ENCODE measurements at places on chromosomes 12 and 14.

DNA sequence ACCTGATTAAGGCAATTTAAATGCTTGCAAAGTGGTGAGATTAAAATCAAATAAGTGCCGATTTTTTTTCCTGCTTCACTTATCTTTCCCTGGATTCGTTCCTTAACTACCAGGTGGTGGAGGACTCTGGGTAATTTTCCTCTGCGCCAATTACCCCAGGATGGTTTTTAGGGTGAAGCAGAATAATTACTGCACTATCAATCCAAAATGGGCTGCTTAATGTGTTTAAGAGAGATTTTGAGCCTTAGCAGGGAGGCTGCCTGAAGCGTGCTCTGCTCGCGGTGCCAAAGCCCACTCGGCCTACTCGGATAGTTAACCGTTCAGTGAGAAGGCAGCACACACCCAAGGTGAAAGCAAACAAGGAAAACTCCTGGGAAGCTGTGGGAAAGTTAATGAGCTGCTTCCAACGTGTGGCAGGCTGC, 274.9 kb upstream of the LMO3 start:
- DNase-seq = no peak

DNA sequence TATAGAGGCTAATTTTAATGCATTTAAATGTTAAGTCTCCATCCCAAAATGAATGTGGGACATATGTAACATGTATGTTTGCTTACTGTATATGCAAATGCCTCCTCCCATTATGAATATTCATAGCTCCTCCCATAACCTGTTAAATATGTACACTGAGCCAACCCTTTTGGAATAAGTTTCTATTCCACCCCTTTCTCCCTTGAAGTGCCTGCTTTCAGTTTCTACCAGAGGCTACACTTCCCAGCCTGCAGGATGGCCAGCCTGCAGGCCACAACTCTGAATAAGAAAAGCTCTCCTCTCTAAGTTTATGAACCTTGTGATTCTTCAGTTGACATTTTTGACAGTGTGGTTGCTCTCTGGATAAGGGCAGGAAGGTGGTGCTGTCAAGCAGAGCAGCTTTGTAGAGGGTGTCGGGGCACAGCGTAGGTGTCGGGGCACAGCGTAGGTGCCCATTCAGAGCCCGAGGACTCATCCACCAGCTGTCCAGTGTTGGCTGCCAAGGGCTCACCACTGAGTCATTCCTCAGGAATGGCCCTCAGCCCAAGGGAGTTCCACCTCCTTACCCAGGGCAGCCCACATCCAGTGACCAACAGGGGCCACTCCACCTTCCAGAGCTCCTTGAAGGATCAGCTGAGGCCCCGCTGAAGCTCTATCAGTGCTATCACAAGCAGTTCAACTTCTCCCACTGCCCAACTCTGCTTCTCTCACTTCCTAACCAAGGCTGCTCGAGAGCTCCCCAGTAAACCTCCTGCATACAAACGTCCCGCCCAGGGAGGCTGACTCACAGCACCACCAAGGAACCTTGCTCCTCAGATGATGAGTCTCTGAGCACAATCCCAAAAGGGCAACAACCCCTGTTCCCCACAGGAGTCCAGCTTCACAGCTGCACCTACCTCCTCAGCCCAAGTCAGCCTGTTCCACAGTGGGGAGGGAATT, 31.4 kb downstream of the VWF start:
- DNase-seq = no peak

DNA sequence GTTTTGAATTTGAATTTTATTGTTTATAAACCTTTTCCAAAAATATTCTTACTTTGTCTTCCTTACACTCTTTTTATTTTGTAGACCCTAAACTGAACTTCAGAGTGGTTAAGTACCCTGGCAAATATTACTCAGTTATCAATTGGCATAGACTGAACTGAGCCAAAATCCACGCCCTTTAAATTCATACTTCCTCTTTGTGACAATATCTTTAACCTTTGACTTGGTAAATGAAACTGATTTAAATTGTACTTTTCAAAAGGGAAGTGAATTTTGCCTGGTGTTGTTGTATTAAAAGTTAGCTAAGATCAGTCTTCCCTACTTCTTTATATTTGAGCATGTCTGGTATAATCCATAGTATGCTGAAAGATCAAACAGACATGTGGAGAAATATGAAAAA, 184.3 kb upstream of the USP15 start:
- no peak for DNase-seq

DNA sequence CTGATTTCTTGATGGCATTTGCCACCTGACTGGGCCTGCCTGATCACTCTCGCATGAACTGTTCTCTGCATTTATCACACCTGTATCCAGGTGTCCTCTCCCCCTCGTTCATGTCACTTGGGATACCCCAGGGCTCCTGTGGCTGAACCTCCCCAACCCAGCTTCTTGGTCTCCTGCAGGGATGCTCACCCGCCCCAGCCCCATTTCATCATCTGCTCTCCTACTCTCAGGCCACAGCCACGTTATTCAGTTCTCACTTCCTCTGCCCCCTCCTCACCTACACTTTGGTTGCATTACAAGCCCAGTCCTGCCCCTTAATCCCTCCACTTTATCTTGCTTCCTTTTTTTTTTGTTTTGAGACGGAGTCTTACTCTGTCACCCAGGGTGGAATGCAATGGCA, 35.5 kb downstream of the TMBIM6 start:
- no peak for DNase-seq

GRCh38 chr14:61532763-61533162, 162.6 kb upstream of the HIF1A start:
- DNase-seq = no peak

Data from common myeloid progenitor, CD34-positive (primary cell).